H1 (cell line): ENCODE measurements at places on chromosomes 12 and 14.

DNA sequence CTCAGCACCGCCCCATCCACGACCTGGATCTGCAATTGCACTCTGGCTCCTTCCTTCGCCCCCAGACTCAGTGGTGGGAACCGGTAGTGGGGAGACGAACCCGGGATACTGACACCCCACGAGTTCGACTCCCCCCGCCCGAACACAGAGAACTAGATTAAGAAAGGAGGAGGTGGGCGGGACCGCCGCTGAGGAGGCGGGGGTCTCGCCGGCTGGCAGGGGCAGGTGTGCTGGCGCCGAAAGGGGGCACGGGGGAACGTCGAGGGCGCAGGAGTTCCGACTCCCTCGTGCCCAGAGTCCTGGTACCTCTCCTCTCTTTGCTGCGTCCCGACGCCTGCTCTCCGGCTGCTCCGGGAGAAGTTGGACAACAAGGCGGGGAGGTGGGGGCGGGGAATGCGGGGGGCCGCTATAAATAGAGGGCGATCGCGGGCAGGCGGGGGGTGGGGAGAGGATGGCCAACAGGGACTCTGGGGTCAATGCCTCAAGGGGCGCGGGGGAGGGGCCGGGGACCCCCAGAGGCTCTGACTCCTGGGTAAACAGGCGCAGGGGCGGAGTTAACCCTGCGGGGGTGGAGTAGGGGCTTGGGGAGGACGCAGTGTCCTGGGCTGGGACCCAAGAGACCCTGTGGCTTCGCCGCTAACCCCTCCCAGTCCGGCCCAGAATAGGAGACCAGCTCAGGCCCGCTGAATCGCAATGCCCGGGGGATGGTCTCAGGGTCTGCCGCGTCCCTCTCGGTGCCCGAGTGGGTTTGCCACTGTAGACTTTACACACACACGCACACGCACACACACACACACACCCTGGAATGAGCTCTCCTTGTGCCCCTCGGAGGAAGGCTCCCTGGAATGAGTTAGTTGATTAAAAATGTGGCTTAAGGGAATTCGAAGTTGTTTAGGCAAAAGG is 761 bp upstream of the NDRG2 start:
- peaks cover 4% of the 10 kb centered on the region for H3K4me1 ChIP-seq
- peak overlapping the region; percentile 54 for H3K4me3 ChIP-seq
- H3K27ac ChIP-seq = peak overlapping the region; percentile 71; the same call in 1 of the 2 replicates
- no peak for DNase-seq
- no peaks in the 10 kb centered on the region for H3K36me3 ChIP-seq

DNA sequence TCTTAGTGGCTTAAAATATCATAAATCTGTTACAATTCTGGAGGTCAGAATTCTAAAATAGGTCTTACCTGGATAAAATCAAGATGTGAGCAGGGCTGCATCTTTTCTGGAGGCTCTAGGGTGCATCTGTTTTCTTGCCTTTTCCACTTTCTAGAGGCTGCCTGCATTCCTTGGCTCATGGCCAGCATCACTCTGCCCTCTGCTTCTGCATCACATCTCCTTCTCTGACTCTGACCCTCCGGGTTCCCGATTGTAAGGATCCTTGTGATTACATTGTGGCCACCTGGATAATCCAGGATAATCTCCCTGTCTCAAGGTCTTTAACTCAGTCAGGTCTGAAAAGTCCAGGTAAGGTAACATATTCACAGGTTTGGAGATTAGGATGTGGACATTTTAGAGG is 11.0 kb upstream of the BMP4 start:
- H3K27me3 ChIP-seq = peaks cover 19% of the 10 kb centered on the region
- H3K36me3 ChIP-seq = no peaks in the 10 kb centered on the region
- peaks cover 21% of the 10 kb centered on the region for H3K4me1 ChIP-seq

- H3K27ac ChIP-seq = no peak overlapping the region
- no peaks in the 10 kb centered on the region for H3K36me3 ChIP-seq
- H3K4me1 ChIP-seq = 0 out of 2 replicates have a peak, but pooled peaks cover 2% of the 10 kb centered on the region
- no peak for DNase-seq
- H3K4me3 ChIP-seq = no peak overlapping the region
These were observed 118.0 kb upstream of the EEA1 start for GRCh38 chr12:93047118-93047517.

DNA sequence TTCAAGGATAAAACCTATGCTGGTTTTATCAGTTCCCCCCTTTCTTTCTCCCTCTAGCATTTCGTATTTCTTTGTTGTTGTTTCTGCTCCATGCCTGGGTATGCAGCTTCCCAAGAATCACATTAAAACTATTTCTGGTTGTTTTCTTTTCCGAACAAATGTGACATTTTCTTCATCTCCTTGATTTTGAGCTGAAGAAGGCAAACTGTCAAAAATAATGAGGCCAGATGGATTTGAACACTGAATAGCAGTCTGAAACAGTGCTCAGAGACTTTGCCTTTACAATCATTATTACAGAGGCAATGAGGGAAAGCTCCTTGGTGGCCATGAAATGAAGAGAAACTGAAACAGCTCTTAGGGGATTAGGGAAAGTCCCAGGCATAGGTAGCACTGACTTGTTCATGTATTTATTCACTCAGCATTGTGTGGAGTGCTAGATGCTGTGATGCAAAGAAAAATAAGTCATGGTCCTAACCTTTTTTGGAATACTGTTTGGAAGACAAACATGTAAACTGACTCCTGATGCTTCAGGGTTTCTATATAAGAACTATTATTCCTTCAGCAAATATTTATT is 319.5 kb downstream of the FUT8 start:
- H3K4me3 ChIP-seq = no peak overlapping the region
- H3K36me3 ChIP-seq = no peaks in the 10 kb centered on the region
- no peaks in the 10 kb centered on the region for H3K4me1 ChIP-seq
- no peak for DNase-seq
- H3K27ac ChIP-seq = no peak overlapping the region

GRCh38 chr14:71399057-71399487 is 491.8 kb downstream of the PCNX1 start:
- no peaks in the 10 kb centered on the region for H3K36me3 ChIP-seq
- no peak for DNase-seq
- no peak overlapping the region for H3K4me3 ChIP-seq

DNA sequence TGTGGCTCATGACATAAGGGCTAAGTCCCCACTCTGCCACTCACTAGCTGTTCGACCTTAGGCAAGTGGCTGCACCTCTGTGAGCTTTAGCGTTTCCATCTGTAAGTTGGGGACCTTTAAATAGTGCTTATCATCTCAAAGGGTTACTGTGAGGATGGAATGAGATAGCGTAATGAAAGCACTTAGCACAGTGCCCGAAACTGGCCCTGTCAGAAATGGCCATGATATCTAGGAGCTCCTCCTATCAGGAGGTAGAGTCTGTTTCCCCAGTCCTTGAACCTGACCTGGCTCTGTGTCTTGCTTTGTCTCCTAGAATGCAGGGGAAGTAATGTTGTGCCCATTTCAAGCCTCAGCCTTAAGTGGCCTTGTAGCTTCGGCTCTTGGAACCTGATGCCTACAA is 211.0 kb downstream of the RBM19 start:
- no peaks in the 10 kb centered on the region for H3K4me1 ChIP-seq
- DNase-seq = no peak
- no peak overlapping the region for H3K4me3 ChIP-seq
- H3K27me3 ChIP-seq = no peaks in the 10 kb centered on the region
- no peaks in the 10 kb centered on the region for H3K36me3 ChIP-seq
- H3K27ac ChIP-seq = no peak overlapping the region

DNA sequence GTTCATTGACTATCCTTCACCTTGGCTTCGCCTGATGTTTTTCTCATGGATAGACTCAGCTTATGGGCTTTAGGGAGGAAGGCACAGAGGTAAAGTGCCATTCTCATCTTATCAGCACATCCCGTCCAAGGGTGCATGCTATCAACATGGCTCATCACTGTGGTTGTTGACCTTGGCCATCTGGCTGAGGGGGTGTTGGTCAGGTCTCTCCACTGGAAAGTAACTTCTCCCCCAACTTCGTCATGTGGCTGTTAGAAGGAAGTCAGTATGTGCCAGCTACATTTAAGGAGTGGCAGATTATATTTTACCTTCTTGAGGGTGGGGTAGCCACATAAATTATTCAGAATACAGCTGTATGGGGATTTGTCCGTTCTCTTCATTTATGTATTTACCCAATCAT is 68.9 kb downstream of the EML1 start:
- no peak overlapping the region for H3K27ac ChIP-seq
- H3K4me1 ChIP-seq = no peaks in the 10 kb centered on the region; the same call in 1 of the 2 replicates
- H3K27me3 ChIP-seq = no peaks in the 10 kb centered on the region
- DNase-seq = no peak
- no peaks in the 10 kb centered on the region; the same call in 1 of the 2 replicates for H3K36me3 ChIP-seq
- no peak overlapping the region for H3K4me3 ChIP-seq

- no peaks in the 10 kb centered on the region for H3K27me3 ChIP-seq
- H3K27ac ChIP-seq = no peak overlapping the region
- H3K4me3 ChIP-seq = no peak overlapping the region
- peaks cover 6% of the 10 kb centered on the region for H3K4me1 ChIP-seq
These were observed 35.6 kb downstream of the PIK3C2G start for GRCh38 chr12:18296909-18297280.

DNA sequence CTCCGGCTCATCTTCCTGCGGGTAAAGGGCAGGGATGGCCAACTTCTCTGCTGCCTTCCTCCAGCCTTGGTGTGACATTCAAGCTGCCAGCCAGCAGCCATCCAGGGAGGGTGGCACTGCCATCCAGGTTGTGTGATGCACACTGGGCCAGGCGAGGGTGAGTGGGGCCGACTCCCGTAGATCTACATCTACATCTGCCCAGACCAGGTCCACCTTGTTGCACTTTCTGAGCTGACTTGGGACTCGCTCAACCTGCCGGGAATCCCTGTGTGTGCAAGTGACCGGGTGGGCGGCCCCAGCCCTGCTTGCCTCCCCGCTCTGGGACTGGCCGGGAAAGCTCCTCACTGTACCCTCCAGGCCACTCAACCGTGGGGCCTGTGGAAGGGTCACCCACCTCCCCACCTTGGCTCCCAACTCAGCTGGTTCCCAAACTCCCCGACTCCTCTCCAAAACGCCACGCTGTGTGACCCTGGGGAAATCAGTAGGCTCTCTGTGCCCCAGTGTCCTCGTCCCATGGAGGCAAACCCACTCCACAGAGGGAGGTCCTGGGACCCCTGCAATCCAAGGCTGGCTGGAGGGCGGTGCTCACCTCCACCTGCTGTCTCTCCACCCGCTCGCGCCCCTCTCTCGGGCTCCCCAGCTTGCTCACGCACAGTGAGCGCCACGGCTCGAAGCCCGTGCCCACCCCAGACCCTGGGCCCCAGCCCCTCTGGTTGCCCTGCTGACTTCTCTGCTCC is 14.7 kb downstream of the JAG2 start:
- H3K4me3 ChIP-seq = no peak overlapping the region
- H3K4me1 ChIP-seq = no peaks in the 10 kb centered on the region; the same call in 1 of the 2 replicates
- no peaks in the 10 kb centered on the region for H3K27me3 ChIP-seq
- no peak for DNase-seq

GRCh38 chr12:131422187-131422520 is 288.7 kb upstream of the SFSWAP start:
- no peaks in the 10 kb centered on the region for H3K27me3 ChIP-seq
- H3K27ac ChIP-seq = no peak overlapping the region
- no peaks in the 10 kb centered on the region for H3K36me3 ChIP-seq
- no peak overlapping the region for H3K4me3 ChIP-seq
- DNase-seq = no peak

GRCh38 chr14:68250927-68251768 is 431.6 kb downstream of the RAD51B start:
- H3K36me3 ChIP-seq = no peaks in the 10 kb centered on the region
- no peak for DNase-seq
- no peaks in the 10 kb centered on the region for H3K27me3 ChIP-seq
- peaks cover 22% of the 10 kb centered on the region for H3K4me1 ChIP-seq
- H3K27ac ChIP-seq = no peak overlapping the region

GRCh38 chr12:46555406-46555852 is 182.9 kb upstream of the SLC38A2 start:
- H3K4me1 ChIP-seq = 0 out of 2 replicates have a peak, but pooled peaks cover 3% of the 10 kb centered on the region
- no peak overlapping the region for H3K4me3 ChIP-seq
- DNase-seq = no peak
- H3K27ac ChIP-seq = no peak overlapping the region
- no peaks in the 10 kb centered on the region for H3K36me3 ChIP-seq
- no peaks in the 10 kb centered on the region for H3K27me3 ChIP-seq

- DNase-seq = no peak
- no peaks in the 10 kb centered on the region for H3K36me3 ChIP-seq
- H3K4me1 ChIP-seq = peaks cover 4% of the 10 kb centered on the region
- H3K27ac ChIP-seq = no peak overlapping the region
- H3K4me3 ChIP-seq = no peak overlapping the region
- H3K27me3 ChIP-seq = no peaks in the 10 kb centered on the region
These were observed 209.6 kb downstream of the MED13L start for GRCh38 chr12:116067892-116068291.

- no peak overlapping the region for H3K27ac ChIP-seq
- H3K36me3 ChIP-seq = no peaks in the 10 kb centered on the region
- H3K4me3 ChIP-seq = no peak overlapping the region
- no peaks in the 10 kb centered on the region for H3K27me3 ChIP-seq
- no peak for DNase-seq
- no peaks in the 10 kb centered on the region for H3K4me1 ChIP-seq
These were observed 75.1 kb downstream of the CLMN start for GRCh38 chr14:95244587-95244986.

DNA sequence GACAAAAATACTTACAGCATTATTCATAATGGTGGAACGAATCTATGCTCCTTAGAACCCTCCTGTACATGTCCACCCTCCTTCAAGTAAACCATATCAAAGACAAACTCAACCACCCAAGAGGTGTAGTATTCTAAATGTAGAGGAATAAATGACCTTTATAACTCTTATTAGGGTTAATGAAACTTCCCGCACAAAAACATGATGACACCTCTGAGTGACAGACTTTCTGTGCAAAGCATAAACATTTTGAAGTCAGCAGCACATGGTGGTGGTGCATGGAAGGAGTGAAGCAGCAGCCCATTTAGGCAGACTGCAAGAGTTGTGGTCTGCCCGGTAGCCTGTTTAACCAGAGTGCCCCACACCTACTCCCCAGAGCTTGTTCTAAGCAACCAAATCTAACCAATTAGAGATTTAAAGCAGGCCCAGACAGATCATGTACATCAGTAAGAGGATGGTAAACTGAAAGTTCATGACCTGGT is 615 bp upstream of the ASB8 start:
- no peaks in the 10 kb centered on the region for H3K27me3 ChIP-seq
- no peak for DNase-seq
- H3K27ac ChIP-seq = no peak overlapping the region
